ENCODE measurements at places on chromosomes 3 and 15. TPM values are rescaled to one million over a fixed set of nuclear protein-coding genes. Genes with fewer than 3 reads are reported as not detected.

DNA sequence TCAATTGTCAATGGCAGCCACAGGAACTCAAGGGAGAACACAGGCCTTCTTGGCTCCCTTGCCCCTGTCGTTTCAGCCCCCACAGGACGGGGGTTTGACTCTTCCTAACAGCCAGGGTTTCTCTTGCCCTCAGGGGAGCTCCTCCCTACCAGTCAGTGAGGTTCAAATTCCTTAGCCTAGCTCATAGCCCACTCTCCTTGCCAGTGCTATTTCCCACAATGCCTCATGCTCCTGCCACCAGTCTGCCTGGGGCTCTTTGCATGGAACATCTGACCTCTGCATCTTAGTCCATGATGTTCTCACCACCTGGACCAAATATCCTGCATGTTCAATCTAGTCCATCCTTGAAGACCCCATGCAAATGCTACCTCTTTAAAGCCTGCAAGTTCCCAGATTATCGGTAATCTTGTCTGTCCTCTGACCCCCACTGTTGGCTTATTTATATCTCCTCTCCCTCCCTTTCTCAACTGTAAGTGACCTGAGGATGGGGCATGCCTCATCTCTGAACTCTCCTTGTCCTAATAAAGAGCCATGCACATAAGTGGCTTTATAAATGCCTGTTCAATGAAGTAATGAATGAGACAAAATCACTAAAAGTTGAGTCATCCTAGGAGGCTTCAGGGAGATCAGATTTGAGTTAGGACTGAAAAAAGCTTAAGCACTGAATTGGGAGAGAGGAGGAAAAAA, 78.0 kb downstream of the MYO1E start:
- peak; percentile 80 for DNase-seq

- peak; percentile 83 for DNase-seq
Measured at GRCh38 chr3:73719861-73720260, 95.1 kb upstream of the PDZRN3 start.

- DNase-seq: no peak
Measured at GRCh38 chr3:65344444-65344843, 656.6 kb upstream of the ADAMTS9 start.

- DNase-seq: no peak
Measured at GRCh38 chr15:73391128-73391872, 22.5 kb upstream of the HCN4 start.

DNA sequence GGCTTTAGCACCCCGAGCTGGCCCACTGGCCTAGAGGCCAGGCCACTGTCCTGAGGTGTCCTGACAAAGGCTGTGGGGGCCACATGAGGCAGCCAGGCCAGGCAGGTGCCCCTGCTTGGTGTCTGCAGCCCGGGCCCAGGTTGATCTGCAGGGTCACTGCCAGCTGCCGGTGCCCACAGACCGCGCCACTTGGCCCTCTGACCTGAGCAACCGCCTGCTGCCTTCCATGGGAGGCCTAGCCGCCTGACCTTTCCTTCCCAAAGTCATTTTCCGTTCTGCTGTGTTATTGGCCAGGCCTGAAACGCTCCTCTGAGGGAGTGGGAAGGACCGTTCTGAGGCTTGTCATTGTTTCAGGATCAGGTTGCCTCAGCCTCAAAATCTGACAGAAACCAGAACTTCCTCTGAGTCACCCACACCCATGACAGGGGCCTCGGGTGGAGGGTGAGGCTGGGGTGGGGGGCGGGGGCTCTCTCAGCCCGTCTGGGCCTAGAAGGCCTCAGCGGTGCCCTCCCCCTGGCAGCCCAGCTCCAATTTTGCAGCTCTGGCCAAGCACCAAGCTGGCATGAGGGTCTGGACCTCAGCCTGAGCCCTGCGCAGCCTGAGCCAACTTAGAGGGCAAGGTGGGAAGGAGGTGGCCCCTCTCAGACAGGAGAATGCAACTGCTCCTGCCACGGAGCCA, 140.7 kb upstream of the MEF2A start:
- peak; percentile 98 for DNase-seq

DNA sequence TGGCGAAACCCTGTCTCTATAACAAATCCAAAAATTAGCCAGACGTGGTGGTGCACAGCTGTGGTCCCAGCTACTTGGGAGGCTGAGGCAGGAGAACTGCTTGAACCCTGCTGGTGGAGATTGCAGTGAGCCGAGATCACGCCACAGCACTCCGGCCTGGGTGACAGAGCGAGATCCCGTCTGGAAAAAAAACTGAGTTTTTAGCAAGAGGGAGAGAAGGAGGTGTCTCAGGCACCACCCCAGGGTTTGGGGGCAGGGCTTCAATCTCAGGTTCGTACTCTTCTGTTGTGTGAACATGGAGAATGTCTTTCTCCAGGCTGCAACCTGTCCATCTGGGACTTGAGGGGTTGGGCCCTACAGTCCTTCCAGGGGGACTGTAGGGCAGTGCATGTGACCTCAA, 2.7 kb downstream of the CHRNA3 start:
- no peak for DNase-seq

- no peak for DNase-seq
Measured at GRCh38 chr3:133776794-133777438, 28.7 kb upstream of the SRPRB start.

DNA sequence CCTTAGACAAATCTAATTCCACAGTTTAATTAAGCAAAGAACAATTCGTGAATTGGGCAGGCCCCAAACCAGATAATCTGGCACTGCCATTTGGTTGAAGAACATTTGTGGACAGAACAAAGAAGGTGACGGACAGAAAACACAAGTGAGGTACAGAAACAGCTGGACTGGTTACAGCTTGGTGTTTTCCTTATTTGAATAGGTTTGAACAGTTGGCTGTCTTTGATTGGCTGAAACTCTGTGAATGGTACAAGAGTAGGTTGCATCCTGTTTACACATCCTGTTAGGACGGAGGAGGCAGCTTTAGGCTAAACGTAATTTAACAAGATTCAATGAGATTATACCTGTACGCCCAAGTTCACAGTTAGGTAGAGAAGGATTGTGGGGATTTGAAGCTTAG, 114.4 kb downstream of the LPP start:
- DNase-seq: no peak

DNA sequence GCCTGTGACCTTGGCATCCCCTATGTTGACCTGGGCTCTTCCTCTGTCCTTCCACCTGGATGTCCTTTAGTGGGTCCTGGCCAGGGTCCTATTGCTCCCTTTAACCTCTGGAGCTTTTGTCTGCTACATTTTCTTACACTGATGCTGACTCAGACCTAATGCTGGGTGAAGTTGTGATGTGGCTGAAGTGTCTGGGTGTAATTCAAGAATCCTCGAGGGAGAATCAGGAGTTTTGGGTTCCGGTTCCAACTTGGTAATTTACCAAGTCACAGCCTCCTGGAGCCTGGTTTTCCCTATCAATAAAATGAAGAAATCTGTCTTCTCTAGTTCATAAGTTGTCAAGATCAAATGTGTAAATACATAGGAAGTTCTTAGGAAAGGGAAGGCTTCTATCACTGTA, 25.6 kb downstream of the CEP19 start:
- DNase-seq: no peak

GRCh38 chr3:64008487-64009351, 14.6 kb downstream of the PSMD6 start:
- DNase-seq: no peak

GRCh38 chr3:187983484-187984124, 170.4 kb upstream of the LPP start:
- DNase-seq: no peak

GRCh38 chr15:74208496-74208895, 5.9 kb upstream of the STRA6 start:
- peak; percentile 34 for DNase-seq

GRCh38 chr3:158330870-158331269, 221.0 kb downstream of the RSRC1 start:
- DNase-seq: no peak

DNA sequence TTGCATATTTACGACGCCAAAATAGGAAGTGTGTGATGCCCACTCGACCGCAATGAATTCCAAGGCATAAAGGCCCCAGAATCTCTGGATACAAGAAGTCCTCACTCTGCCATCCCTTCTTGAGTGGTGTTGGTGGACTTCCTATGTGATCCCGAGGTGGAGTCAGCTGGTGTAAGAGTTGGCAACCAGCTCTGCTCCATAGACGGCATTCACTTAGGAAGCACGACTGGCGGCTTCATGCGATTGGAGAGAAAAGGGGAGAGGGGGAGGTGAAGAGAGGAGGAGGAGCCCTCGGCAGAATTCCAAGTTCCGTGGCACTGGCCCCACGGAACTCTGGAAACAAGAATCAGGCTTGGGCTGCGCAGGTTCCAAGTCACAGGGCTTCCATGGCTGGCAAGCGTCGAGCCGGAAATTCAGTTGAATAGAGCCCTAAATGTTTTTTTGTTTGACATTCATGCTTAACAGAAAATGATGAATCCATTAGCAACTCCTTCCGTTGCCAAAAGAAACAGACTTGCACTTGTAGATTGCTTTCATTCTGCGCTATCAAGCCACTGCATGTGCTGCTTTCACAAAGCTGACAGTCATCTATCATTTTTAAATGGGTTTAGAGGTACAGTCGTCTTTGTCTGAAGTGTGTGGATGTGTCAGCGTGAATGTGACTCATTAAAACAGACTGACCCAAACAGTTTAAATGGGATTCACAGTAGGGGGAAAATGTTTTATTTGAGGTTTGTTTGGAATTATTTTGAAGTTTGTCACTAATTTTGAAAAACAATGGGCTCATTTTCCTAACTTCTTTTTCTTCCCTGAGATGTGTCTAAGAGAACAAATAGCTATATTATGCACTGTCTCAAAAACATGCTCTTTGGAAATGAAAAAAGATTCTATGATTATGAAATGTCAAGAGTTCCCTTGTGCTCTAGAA, 428.3 kb upstream of the ATP11B start:
- DNase-seq: no peak

DNA sequence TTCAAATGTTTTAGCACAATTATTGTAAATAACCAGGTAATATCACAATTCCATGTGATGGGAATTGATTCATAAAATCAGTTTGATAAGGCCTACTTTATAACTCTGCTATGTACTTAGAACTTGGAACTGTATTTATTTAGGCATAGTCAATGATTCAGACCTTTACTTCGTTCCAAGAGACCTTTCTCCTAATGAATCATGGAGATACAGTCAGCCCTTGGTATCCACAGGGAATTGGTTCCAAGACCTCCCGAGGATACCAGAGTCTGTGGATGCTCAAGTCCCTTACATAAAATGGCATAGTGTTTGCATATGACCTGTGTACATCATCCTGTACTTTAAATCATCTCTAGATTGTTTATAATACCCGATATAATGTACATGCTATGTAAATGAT, 60.8 kb upstream of the UMPS start:
- DNase-seq: no peak

GRCh38 chr3:72675243-72675642, 173.0 kb downstream of the SHQ1 start:
- DNase-seq: no peak

DNA sequence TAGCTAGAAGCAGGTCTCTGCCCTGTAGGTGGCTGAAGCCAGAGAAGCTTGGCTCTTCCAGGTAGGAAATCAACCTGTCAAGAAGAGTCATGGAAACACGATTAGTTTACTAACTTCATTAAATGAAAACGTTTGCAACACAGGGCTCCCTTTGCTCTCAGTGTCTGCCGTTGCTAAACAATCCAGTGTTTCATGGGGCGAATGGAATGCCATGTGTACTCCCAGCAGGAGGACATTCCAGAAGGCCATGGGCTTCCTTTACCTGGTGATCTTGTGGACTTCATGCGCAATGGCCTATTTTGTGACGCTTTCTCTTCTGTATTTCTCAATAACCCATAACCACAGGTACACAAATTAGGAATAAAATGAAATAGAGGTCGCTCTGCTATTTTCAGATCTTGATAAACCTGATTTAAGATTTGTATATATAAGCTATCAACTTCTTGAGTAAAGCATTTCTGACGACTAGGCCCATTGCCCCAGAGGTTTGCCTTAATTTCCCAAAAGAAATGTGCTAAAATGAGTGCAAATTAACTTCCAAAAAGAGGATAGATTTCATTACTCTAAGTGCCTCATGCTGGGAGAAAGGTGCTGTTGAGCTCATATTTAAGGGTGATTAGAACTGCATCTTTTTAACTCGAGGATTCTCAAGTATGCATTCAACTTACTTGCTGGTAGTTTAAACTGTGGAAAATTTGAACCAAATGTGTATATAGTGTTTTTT, 171.0 kb downstream of the EPHA3 start:
- no peak for DNase-seq

GRCh38 chr15:37199545-37199944, 99.2 kb upstream of the MEIS2 start:
- no peak for DNase-seq

Gene PLA2G4D
- total RNA-seq: not detected

Gene EOGT
- 65.9 TPM for total RNA-seq

Gene FLNB
- total RNA-seq: 274 TPM

Gene PRKAR2A
- 43.6 TPM for total RNA-seq

Gene UROC1
- total RNA-seq: not detected

Gene PAQR9
- total RNA-seq: not detected

Gene CCDC39
- total RNA-seq: not detected

Gene CAMKV
- not detected for total RNA-seq
